Cortex of kidney (tissue), 1 donor: ENCODE measurements at places on chromosomes 1 and 21.

GRCh38 chr1:10662824-10663677, 133.4 kb downstream of the CASZ1 start:
- DNase-seq: no peak

- no peak for DNase-seq
Observed at GRCh38 chr1:53315456-53316423, 12.1 kb downstream of the LRP8 start.

- DNase-seq: no peak
Observed at GRCh38 chr21:37130971-37131370, 57.9 kb downstream of the TTC3 start.

GRCh38 chr1:108079440-108080025, 114.6 kb upstream of the VAV3 start:
- no peak for DNase-seq

GRCh38 chr1:190908691-190909090, 431.0 kb upstream of the BRINP3 start:
- DNase-seq: no peak

- no peak for DNase-seq
Observed at GRCh38 chr1:177998696-177999631, 29.1 kb upstream of the SEC16B start.

- DNase-seq: no peak
Observed at GRCh38 chr1:39525366-39526165, 34.1 kb downstream of the BMP8A start.

DNA sequence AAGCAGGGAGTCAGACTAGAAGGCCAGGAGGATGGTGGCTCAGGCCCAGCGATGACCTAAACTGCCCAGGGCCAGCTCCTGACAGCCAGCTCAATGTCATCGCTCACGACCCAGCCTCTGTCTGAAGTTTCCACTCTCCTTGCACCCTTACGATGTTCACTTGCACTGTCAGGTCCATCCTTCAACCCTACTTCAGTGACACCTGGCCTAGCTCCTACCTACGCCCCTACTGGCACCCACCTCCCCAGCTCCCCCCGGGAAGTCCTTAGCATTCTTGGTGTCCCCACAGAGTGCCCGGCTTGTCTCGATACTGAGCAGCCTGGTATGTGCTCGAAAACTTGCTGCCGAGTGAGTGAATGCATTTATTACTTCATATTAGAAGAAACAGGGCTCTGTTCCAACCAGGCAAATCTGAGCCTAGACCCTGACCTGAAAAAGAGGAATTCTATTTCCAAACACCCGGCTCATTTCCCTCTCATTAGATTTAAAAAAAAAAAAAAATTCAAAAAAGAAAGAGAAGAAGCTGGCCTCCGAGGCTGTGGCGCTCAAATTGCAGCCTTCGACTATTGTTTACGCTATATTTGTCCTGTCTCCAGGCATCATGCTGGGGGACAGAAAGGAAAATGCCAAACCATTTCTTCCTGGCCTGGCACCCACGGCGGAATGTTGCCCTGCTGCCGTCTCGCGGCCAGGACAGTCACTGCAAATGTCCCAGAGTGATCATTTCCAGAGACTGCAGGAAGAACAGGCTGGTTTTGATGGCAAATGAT, 29.8 kb upstream of the LRRC38 start:
- no peak for DNase-seq

DNA sequence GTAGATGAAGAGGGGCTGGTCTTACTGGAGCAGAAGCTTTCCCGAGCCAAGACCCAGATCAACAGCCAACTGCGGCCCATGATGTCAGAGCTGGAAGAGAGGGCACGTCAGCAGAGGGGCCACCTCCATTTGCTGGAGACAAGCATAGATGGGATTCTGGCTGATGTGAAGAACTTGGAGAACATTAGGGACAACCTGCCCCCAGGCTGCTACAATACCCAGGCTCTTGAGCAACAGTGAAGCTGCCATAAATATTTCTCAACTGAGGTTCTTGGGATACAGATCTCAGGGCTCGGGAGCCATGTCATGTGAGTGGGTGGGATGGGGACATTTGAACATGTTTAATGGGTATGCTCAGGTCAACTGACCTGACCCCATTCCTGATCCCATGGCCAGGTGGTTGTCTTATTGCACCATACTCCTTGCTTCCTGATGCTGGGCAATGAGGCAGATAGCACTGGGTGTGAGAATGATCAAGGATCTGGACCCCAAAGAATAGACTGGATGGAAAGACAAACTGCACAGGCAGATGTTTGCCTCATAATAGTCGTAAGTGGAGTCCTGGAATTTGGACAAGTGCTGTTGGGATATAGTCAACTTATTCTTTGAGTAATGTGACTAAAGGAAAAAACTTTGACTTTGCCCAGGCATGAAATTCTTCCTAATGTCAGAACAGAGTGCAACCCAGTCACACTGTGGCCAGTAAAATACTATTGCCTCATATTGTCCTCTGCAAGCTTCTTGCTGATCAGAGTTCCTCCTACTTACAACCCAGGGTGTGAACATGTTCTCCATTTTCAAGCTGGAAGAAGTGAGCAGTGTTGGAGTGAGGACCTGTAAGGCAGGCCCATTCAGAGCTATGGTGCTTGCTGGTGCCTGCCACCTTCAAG, 57.3 kb downstream of the LAMC2 start:
- no peak for DNase-seq

GRCh38 chr1:108316545-108316944, 72.7 kb upstream of the NBPF4 start:
- DNase-seq: no peak

DNA sequence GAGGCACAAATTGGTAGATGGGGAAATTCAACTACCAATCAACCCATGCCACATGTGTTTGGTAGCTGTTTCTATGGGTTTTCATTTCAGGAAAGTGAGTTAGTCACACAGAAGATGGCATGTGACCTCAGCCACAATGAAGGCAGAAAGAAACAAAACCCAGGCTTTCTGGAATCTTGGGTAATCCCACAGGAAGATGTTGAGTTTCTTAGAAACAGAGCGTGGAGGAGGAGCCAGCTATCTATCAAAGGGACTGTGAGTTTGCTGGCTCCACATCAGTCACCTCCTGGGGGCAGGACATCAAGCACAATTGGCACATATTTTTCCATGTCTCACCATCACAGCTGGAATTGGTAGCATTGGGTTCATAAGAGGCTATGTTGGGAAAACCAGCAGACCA, 188.9 kb upstream of the PLXNA2 start:
- DNase-seq: no peak
